ENCODE measurements at places on chromosomes 2 and 18.

DNA sequence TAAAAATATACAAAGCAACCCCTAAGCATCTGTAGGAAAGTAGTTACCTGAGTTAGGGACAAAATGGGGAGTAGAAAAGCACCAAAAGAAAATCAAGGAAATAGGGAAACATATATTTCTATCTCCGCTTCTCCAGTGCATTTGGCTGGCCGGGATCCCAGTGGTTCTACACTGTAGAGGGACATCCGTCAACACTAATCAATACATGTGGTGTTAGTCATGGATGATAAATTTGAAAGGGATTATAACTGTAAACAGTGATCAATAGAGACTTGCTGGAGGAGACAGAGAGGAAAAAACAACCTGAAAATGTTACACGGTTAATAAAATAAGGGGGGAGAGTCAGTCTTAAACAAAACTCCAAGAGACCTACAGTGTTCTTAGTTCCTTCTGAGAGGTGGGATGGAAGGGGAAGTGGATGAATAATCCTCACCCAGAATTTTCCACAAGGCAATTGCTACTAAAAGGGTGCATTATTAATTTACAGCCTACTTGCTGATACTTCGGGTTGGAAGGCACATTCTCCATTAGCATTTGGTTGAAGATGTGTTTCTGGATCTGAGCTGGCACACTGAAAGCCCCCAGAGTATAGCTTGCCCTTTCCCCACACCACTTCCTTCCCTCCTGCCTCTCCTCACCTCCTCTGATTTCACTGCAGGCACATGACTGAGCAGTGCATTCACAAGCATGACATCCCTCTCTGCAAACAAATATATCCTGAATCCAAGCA, 530.0 kb downstream of the BCL11A start:
- peak; percentile 34 for DNase-seq

DNA sequence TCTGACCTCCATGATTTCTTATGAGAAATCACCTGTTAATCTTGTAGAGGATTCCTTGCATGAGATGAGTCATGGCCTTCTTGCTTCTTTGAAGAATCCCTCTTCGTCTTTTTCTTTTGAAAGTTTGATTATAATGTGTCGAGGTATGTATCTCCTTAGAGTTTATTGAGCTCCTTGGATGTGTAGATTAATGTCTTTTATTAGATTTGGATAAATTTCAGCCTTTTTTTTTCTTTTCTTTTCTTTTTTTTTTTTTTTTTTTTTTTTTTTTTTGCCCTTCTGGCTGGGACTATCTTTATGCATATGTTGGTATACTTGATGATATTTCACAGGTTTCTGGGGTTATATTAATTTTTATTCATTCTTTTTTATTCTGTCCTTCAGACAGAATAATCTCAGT, 72.3 kb upstream of the ITGA4 start:
- DNase-seq: no peak

- no peak for DNase-seq
Observed at GRCh38 chr2:190126798-190127197, 64.3 kb upstream of the MSTN start.

DNA sequence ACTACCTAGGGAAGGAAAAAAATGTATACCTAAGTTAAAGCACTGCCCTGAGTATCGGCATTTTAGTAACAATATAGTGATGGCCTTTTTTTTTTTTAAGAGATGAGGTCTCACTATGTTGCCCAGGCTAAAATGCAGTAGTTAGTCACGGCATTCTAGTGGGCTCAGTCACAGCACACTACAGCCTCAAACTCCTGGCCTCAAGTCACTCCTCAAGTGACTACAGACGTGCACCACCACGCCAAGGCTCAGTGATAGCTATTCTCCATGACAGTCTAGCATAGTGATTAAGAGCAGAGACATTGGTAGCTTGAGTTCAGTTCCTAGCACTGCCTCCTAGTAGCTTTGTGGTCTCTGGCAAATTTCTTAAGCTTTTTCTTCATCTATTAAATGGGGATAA, 27.6 kb downstream of the UBXN2A start:
- no peak for DNase-seq

DNA sequence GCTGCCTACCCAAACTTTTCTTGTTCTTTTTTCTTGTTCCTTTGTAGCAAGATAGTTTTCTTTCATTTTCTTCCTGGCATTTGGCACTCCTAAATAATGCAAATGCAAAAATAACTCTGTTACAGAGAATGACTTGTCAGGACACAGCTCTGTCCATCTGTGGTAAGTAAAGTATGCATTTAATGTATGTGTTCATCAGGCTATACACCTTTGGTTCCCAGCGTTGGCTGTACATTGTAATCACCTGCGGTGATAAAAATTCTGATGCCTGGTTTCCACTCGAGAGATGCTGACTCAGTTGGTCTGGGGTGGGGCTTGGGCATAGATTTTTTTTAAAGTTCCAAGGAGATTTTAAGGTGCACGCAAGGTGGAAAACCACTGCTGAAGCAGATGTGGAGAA, at the start of gene SERPINB13:
Gene SERPINB13, plus strand, starts transcription at position 378 of the 400 bp plus-strand sequence. CDS start 1,325 bp downstream, outside the sequence.
- DNase-seq: no peak

DNA sequence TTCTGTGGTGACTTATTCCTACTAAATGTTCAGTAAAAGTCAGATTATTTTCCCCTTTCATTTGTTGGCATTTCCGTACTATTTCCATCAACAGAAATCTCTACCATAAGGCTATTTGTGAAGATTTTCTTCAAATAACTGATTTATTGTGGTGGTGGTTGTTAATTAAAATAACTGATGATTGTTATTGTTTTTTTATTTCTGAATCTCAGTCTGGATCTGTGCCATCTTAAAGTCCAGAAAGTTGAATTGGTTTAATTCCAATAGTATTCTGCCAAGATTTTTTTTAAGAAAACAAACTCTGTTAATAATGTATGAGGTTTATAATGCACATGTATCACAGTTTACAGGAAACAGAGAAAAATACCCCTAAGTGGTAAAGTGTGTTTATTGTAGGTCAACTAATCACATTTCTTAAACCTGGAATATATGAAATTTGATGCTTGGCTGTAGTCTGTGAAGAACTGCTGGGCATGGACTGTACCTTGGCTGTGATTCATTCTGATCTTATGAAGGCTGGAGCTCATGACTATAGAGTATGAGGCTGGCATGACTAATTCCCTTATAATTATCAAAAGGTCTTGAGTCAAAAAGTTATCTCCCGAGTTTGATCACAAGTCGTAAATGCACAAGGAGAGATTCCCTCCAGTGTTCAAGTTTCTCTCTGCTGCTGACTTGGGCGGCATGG, 134.2 kb upstream of the RND3 start:
- no peak for DNase-seq

DNA sequence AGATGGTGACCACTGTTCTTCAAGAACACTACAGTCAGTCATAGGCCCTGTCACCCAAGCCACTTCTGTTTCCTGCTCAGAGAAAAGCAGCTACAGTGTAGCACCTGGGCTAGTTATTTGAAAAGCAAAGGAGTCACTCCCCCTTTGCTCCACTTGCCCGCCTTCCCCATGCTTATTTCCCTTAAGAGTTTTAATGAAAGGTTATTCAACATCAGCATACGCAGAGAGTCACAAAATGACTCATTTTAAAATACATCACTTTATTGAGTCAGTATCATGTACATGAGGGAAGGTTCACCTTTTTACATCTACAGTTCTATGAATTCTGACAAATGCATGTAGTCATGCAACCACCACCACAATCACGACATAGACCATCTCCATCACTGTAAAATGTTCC, 71.3 kb downstream of the TNFRSF11A start:
- DNase-seq: no peak

GRCh38 chr2:216737676-216738075, 42.3 kb upstream of the IGFBP5 start:
- DNase-seq: no peak

GRCh38 chr2:105950521-105951383, 206.0 kb downstream of the NCK2 start:
- no peak for DNase-seq

DNA sequence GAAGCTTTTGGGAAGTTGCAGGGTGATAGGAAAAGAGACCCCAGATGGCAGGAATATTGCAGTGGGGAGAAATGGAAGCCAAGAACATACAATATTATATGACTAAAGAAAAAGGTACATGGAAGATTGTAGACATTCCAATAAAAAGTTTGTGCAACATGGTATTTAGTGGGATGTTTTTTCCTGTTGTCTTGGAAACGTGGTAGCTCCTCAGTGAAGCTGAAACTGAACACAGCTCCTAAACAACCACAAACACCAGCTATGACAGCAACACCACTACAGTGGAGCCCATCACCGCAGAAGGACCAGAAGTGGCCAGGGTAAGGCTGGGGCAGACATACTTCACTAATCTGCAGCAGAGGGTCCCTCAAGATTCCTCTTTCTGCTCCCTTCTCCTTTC, 246.8 kb downstream of the CDH20 start:
- no peak for DNase-seq

GRCh38 chr2:177721818-177722567, 329.4 kb downstream of the AGPS start:
- DNase-seq: no peak

DNA sequence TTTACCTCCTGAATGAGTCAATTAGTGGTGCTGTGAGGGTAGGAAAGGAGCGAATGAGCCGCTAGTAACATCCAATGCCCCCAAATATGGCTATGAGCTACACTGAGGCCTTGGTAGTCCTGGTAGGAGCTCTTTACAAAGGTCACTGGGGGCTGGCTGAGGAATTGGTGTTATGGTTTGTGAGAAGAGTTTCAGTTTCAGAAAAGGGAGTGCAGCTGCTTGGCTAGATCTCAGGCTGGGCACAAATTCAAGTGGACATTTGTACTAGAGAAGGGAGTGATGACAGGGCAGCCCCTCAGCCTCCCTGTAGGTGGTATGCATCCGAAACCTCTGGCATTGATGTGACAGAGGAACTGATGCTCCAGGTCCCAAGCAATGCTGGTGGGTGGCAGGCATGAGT, 13.9 kb upstream of the PAIP2B start:
- DNase-seq: no peak

GRCh38 chr2:128986026-128986715, 667.5 kb upstream of the HS6ST1 start:
- no peak for DNase-seq

GRCh38 chr2:68516051-68516955, 48.9 kb downstream of the APLF start:
- DNase-seq: no peak

GRCh38 chr2:178008636-178009289, 63.8 kb downstream of the PDE11A start:
- DNase-seq: no peak

DNA sequence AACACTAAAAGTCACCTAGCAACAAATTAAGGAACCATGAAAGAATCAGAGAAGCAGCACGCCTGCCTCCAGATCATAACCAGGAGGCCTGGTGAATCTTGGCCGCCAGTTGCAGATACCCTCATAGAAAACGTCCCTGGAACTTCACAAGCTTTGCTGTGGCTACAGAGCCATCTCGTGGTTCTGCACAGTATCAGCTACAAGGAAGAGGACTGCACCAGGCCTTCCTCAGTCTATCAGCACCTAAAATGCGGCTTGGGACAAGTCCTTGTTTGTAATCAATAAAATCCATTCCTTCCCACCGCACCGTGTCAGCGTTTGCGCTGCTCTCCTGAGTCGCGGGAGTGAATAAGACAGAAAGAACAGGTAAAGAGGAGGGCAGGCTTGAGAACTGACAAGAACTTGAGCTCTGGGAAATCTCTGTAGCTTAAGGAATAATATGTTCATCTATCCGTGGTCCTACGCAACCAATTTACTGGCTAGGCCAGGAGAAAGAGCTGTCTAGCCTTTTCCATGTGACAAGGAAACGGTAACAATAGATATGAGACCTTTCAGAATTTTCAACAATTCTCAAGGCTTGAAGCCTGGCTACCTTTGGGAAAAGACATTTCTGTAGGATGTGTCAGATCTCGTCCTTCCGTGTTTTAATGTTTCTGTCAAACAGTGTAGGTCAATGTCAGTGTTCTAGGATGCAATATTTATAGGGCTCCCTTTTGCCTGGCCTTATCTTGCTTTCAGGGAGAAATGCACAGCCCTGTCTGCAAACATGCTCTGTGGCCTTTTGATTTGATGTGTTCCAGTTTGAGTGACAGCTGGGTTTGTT, 128.5 kb upstream of the RAB12 start:
- no peak for DNase-seq

GRCh38 chr2:64210816-64211215, 66.6 kb upstream of the PELI1 start:
- no peak for DNase-seq

DNA sequence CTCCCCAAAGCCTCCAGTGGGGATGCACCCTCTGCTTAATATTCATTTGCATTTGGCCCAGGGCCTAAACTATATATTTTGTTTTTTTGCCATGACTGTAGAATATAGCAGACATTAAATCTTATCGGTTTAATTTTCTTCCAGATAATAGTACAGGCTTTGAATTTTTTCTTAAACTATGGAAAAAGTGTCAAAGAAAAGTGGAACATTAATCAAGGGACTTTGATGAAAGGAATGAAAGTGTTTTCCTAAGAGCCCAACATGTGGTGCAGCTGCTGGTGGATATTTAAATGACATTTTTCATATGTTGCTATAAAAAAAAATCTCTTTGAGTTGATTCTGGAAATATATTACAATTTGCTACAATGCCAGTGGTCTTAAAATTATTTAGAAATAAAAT, 346.8 kb downstream of the CYP26B1 start:
- no peak for DNase-seq

DNA sequence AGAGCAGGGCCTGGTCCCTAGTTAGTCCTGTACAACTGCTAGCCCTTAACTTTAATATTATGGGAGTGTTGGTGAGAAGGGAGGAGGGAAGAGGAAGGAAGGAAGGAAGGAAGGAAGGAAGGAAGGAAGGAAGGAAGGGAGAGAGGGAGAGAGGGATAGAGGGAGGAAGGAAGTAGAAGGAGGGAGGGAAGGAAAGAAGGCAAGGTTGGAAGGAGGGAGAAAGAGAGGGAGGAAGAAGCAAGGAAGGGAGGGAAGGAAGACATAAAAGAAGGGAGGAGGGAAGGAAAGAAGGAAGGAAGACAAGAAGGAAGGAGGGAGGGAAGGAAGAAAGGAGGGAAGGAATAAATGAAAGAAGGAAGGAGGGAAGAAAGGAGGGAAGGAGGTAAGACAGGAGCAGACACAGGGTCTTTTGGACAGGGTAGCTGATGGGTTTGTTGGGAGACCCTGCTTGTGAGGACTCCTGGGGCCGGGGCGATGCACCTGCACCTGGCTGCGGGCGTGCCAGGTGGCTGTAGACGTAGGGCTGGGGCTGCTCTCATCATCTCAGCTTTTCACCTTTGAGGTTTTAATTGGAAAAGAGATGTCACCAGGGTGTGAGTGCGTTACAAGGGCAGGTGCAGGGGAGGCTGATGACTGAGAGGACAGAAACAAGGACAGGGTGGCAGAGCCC, 5.9 kb upstream of the POMC start:
- DNase-seq: no peak

All from GDM1 (cell line).